Right ventricle myocardium superior (tissue), 1 donor: ENCODE measurements at places on chromosomes 7 and 10.

- no peak for DNase-seq
Measured at GRCh38 chr10:71272056-71272771, 46.8 kb upstream of the SLC29A3 start.

- no peak for DNase-seq
Measured at GRCh38 chr7:134844200-134844599, 64.8 kb downstream of the CALD1 start.

DNA sequence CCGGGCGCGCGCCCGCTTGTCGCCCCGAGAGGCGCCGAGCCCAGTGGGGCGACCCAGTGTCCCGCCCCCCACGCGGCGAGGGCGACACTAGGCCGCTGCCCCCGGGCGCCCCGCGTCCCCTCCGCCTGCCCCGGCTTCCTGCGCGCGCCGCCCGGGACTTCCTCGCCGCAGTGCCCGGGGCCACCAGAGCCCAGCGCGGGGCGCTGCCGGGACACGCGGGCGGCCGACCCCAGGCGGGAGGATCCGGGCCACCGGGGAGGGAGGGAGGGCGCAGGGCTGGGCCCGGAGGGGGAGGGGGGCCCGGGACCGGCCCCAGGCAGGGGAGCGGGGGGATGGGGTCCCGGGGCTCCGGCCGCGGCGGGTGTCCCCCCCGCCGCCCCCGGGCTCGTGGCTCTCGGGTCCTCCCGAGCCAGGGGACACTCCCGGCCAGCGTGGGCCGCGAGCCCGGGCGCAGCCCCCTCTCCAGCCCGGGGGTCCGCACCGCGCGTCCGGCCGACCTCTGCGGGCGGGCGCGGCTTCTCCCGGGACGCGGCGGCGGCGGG lies 435 bp upstream of the PWWP2B start:
- peak; percentile 76 for DNase-seq

GRCh38 chr10:21807180-21807579 lies 196.3 kb downstream of the DNAJC1 start:
- no peak for DNase-seq

- no peak for DNase-seq
Measured at GRCh38 chr7:124577256-124577655, 188.3 kb downstream of the GPR37 start.

GRCh38 chr10:98293550-98294269 lies 25.7 kb upstream of the LOXL4 start:
- no peak for DNase-seq

DNA sequence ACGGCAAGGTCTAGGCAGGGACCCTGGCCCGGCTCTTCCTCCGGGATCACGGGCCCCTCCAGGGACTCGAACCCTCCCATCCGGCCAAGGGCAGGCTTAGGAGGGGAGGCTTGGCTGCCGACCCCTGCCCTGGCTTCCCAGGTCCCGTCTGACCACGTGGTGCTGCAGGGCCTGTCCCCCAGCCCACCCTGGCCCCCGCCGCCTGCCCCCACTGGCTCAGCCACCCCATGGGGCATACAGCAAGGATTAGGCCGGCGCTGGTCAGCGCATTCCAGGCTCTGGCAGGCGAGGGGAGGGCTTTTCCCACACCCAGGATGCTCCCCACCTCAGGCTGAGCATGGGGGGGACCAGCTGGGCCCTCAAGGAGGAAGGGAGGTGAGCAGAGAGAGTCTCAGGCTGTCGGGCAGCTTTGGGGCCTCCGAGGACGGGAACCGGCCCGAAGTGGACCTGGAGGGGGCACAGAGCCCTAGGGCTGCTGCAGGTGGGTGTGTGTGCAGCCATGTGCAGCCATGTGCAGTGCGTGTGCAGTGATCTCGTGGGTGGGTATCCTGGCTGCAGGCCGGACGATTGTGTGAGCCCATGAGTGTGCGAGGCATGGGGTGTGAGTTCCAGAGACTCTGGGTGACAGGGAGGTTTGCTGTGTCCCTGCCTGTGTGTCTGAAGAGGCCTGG lies 713 bp upstream of the GRIFIN start:
- DNase-seq: no peak

- DNase-seq: peak; percentile 79
Measured at GRCh38 chr7:25093268-25093826, 31.7 kb downstream of the CYCS start.

GRCh38 chr7:44736896-44737295 lies 11.8 kb upstream of the ZMIZ2 start:
- no peak for DNase-seq

GRCh38 chr7:36232971-36233550 lies 80.0 kb downstream of the EEPD1 start:
- DNase-seq: no peak

DNA sequence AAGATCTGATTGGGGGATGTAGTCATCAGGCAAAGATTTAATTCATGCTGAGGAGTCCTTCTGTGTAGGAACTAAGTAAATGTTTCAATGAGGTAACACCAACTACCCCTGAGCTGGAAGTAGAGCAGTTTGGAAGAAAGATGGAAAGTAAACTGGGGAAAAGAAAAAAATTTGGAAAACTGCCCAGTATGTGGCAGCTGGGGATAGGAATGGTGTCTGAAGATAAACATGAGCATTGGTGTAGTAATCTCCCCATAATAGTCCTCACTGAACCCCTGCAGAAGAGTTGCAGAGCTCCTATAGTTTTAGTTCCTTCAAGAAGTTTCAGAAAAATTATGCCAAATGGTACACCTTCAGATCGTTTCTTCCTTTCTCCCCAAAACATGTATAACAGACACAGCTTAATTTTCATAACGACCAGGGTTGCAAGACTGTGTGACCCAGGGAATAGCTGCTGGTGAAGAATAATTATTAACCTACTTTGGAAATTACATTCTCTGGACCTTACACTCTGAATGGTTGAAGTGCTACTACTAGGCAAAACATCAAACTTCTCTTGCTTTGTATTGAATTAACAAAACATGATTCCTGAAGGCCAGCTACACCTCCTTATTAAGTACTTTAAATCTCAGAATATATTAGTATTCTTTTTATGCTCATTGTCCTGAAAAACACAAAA lies 446.4 kb upstream of the NRG3 start:
- DNase-seq: no peak

DNA sequence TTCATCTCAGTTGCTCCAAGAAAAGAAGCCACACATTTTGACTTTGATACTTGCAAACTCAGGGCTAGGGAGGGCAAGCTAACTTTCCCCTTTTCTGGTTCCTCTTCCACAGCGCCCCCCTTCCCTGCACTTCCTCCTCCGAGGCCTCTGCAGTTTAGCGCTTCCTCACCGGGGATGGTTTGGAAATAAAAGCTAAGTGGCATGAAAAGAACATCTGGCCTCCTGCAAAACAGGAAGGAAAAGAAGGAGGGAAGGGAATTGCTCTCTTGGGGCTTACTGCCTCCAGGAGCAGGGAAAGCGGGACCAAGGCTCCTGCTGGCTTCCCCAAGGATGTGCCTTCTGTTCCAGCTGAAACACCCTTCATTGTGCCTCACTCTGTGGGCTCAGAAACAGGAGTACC lies 42.3 kb downstream of the PRKCQ start:
- DNase-seq: peak; percentile 56

DNA sequence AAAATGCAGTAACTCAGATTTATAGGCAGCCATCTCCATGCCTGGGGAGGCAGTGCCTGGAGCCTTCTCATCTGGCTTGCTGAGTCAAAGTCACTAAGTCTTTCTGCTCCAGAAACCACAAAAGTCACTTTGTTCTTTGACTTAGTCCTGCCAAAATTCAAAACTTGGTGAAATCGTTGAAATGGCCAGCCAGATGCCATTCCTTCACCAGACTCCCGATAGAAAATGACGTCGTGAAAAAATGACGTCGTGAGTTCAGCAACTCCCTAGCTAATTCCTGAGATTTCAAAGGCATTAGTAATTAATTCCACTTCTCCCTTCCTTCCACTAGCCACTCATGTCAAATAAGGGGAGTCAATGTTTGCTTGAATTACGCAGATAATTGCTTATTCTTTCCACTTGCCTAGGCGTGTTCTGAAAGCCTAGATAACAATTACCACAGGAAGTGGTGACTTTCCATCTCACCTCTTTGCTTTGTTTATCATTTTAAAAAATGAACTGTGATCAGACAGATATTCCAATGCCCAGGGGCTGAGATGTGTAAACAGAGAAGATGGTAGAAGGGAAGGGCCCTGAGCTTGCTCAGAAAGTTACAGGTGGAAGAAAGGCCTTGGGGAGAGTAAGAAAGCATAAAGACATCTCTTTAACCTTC lies 48.5 kb upstream of the OSBPL3 start:
- DNase-seq: no peak

GRCh38 chr10:6115824-6116350 lies 27.1 kb downstream of the RBM17 start:
- DNase-seq: no peak

DNA sequence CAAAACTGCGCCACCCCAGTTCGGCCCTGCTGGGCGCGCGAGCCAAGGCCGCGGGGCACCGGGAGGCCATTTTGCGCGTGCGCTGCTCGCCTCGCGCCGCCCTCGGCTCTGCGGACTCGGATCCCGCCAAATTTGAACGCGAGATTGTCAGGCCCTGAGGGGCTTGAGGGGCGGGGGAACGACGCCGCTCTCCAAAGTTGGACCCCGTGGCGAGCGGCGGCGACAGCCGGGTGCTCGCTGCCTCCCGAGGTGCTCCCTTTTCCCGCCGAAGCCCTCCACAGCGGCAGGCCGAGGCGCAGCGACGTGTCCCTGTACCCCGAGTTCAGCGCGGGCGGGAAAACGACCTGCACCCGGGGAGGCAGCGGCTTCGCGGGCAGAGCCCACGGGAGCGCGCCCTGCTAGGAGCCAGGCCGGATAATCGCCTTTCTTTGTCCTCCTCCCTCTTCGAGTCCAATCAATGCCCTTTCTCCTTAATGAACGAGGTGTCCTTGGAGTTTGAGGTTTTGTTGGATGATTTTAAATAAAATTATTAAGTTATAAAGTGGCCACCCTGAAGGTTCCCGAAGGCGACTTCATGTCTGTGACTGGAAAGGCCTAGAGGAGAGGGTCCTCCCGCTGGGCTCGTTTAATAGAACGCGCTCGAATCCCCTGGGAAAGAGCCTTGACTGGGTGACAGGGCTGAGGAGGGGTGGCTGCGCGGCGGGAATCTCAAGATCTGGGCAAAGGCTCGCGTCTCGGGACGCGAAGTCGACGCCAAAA lies 10.7 kb upstream of the SPAG6 start:
- peak; percentile 44 for DNase-seq

DNA sequence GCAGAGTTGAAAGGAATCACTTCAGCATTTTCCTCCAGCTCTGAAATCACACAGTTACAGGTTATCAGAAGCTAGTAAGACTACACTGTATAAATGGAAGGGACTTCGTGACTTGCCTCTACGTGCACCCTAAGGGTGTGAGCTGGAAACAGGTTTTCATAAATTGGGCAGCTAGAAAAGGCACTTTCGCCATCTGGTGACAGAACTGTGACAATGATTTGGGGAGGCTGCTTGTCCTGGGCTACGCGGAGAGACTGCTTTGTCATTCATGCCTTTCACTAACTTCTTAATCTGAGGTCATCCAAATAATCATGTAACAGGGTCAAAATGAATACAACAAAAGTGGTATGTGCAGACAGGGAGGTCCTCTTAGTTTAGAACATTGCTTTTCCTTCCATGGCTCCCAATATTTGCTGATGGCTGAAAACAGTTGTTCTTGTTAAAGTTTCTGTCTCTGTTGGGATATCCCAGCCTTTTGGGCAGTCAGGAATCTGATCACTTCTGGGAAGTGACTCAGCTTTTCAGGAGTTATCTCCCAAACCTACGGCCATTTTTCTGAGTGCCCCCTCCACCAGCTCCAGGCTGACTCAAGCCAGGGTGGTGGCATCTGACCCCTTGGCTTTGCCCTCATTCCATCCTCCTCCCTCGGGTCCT lies 17.8 kb downstream of the VWC2 start:
- no peak for DNase-seq

DNA sequence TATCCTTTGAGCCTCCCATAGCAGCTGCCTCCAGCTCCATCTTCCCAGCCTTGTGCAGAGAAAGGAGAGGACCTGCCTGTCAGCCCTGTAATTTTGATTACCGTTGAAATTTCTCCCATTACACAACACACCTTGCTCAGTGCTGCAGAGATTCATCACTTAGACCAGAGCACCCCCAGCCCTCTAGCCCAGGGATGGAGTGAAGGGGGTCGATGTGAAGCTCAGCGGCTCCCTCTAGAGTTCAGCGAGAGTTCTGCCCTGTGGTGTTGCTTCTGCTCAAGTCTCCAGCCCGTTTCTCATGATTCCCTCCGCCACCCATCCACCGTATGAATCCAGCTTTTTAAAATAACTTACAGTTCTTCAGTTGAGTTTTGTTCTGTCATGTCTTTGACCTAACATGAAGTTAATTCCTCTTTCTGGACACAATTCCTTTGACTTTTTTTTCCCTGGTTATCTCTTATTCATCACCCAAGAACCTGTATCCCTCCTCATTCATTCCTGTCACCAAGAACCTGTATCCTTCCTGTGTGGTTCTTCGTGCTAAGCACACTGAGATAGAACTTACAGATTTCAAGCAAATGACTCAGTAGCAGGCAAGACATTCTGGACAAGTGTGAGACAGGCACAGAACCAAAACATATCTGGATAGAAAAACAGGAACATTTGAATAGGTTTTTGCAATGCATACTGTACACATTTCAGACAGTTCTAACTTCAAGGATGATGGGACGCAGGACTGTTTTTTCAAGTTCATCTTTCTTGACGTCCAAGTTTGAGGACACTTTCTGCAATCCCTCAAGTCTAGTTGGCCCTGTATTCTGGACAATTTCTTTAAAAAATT lies 35.0 kb upstream of the ZNF32 start:
- no peak for DNase-seq

DNA sequence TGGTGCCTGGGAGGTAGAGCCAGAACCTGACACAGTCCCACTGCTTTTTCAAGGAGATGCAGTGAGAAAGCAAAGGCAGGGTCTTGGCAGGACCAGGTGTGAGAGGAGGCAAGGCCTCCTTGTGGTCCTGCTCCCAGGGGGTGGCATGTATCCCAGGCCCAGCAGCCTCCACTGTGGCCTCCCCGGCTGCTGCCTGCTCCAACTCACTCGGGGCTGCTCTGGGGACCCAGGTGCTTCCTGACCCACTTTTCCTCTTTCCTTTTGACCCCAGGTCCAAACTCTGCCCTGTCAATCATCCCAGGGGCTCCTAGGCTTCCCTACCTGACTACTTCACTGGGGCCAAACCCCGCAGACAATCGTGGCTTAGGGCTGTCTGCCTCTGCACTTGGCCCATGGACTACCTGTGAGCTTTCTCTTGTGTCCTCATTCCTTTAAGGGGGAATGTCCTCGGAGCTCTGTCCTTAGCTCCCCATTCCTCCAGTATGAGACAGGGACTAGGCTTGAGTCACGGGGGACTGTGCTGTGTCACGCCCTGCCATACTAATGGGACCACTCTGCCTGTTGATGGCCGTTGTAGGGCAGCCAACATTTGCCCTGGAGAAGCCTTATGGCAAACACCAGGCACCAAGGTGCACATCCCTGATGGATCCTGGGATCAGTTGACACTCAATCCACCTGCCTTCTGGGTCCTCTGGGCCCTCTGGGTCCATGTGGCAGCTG lies 1.1 kb upstream of the AEBP1 start:
- no peak for DNase-seq

GRCh38 chr10:100522945-100523344 lies 3.3 kb upstream of the SEC31B start:
- DNase-seq: no peak

DNA sequence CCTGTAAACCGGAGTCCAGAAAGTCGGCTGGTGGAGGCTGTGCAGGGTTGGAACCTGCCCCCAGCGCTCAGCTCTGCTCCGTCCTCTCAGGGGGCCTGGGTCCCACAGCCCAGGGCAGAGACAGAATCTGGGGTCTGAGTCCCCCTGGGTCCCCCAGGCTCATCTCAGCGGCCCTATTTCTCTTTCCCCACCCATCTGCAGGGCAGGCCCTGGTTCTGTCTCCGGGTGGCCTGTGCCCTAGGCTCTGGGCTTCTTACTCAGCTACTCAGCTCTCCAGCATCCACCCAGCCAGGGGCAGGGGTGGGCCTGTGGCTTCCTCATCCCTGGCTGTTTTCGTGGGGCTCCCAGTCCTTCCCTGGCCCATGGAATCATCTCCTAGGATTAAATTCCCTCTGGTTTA lies 183.4 kb downstream of the ADARB2 start:
- no peak for DNase-seq
